ENCODE measurements at places on chromosomes 1 and 21.
A peak's percentile ranks its signal among the peaks of the same experiment; 100 is the strongest.

- DNase-seq: no peak
These were observed 12.0 kb upstream of the VAMP4 start for GRCh38 chr1:171753685-171754352.

- DNase-seq: no peak
These were observed 52.8 kb upstream of the SELENON start for GRCh38 chr1:25747046-25747719.

DNA sequence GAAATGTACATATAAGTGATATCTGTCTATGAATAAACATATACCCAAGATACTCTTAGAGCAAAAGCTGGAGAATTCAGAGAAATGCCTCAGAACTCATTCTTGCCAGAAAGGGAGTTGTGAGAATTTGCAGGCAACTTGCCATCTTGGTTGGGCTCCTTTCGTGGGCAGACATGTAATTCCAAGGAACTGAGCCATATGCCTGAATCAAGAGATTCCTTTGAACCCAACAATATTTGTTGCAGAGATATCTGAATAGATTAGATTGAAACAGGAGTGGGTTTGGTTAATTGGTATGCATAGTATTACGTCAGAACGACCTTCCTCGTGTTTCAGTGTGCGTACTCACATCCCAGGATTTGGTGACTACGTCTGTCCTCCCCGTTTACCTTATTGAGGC, 67.0 kb downstream of the TGFB2 start:
- DNase-seq: no peak

DNA sequence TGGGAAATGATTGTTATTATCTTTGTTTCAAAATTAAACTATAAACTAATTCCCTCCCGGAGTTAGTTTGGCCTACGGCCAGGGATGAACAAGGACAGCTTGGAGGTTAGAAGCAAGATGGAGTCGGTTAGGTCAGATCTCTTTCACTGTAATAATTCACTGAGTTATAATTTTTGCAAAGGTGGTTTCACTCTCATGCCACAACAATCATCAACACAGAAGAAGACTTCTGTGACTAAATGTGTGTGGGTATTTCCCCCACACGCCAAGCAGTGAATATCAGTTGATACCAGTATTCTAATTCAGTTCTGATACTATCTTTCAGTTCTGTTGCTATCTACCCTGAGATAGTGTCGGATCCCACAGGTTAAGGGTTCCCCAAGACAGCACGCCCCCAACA, 215.1 kb downstream of the S1PR1 start:
- DNase-seq: no peak

GRCh38 chr1:30187413-30188023, 535.9 kb downstream of the MATN1 start:
- no peak for DNase-seq

DNA sequence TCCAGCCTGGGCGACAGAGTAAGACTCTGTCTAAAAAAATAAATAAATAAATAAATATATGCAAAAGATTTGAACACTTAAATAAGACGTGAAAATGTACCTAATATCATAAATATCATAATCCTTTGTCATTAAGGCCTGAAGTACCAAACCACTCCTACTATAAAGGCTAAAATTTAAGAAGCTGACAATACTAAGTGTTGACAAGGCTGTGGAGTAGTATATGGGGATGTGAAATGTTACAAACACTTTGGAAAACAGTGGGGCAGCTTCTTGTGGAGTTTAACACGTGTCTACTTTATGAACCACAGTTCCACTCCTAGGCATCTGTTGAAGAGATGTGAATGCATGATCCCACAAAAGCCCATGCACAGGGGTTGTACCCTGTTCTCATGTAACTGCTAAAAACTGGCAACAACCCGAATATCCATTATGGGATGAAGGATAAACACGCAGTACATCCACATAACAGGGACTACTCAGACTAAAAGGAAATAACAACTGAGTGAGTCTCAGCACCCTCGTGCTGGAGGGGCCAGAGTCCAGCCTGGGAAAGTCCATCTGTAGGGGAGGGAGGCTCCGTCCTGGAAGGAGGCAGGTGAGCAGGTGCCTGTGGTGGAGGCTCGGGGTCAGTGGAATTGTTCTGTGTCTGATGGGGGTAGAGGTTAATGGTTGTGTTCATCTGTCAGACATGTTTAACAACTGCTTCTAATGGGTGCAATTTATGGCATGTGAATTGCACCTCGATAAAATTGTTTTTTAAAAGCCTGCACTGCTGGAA, 6.7 kb upstream of the SLC19A1 start:
- no peak for DNase-seq

GRCh38 chr1:26469558-26469957, 2.7 kb upstream of the HMGN2 start:
- DNase-seq: no peak

DNA sequence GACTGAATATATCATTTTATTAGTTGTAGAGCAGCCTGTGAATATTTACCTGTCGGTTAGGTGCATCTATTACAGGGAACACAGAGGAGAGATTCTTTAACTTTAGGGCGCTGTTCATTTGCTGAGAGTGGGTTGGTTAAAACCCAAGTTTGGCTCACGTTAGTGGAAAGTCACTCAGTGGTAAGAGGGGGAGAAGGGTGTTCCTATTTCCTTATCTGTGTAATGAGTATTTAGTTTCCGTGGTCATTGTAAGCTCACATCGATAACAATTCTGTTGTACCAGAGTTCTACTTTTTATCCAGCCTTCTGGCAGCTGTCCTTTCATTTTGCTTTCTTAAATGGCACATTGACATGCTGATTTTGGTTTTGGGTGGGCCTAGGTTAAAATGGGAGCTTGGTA, 773.2 kb upstream of the ADAMTS5 start:
- no peak for DNase-seq

DNA sequence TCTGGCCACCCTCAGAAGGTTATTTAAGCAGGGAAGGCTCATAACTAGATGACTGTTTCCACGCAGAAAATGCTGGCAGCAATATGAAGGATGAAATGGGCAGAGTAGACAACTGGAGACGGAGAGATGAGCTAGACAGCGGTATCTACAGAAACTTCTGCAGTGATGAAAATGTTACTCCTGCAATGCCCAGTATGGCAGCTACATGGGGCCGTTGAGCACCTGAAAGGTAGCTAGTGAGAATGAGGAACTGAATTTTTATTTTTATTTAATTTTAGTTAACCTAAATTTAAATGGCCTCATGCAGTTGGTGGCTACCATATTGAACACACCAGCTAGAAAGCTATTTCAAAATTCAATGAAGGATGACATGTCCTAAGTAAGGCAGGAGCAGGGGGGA, 27.3 kb downstream of the SIPA1L2 start:
- no peak for DNase-seq

GRCh38 chr1:96424877-96425276, 296.7 kb upstream of the PTBP2 start:
- DNase-seq: no peak

DNA sequence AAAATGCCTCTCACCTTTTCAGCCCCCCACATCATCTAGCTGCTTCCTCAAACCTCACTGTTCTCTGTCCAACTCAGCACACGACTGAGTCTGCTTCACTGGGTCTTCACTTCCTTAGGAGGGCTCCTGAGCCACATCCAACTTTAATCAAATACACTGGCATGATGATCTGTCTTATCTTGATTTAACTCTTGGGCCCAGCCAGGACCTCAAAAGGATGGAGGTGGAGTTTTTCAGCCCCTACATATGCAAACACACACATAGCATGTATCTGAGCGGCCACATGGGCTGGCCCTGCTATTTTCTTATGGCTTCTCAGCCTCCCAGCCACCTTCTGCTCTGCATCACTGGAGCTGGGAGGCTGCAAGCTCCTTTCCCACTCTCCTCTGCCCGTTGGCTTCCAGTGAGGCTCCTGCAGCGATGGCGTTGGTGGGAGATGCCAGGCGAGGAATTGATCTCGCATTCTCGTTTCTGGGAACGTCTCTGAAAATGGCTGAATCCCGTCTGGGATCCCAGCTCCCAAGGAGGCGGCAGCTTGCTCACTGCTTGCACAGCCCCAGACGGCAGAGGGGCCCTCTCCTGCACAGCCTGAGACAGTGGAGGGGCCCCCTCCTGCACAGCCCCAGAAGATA, 1.8 kb upstream of the PRXL2B start:
- DNase-seq: no peak

DNA sequence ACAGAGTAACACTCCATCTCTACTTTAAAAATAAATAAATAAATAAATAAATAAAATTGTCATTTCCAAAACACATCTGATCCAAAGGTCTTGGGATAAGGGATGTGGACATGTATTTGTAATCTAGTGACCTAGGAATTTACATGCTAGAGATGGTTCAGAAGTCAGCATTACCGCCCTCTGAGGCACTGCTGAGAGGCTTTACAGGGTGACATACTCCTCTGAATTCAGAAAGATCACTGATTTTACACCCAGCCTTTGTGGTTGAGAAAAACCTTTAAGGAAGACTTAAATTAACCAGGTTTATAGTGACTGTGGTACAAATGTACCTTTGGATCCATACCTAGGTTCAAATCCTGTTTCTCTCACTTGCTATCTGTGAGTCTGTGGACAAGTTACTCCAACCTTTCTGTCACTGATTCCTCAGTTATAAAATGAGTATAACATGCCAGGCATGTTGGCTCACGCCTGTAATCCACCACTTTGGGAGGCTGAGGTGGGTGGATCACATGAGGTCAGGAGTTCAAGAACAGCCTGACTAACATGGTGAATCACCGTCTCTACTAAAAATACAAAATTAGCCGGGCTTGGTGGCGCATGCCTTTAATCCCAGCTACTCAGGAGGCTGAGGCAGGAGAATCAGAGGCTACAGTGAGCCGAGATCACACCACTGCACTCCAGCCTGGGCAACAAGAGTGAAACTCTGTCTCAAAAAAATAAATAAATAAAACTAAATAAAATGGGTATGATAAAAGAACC, 20.1 kb downstream of the OSBPL9 start:
- DNase-seq: no peak

DNA sequence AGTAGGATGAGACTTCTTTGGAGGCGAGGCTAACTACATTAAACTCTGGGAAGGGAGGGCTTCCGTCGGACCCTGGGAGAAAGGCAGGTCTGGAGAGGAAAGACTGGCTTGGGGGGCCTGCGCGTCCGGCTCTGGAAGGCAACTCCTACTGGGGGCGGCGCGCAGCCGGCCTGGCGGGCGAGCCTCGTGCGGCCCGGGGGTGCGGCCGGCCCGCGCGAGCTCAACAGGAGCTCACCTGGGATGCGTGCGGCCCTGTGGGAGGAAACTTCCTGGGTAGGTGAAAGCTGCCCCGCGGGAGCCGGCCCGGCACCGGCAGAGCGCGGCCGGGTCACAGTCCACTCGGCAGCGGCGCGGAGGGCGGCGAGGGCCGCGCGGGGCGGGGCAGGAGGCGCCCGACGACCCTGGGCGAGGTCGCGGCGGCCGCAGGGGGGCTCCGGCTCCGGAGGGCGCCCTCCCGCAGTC, 449 bp downstream of the EPS15 start:
- DNase-seq: peak; percentile 13

GRCh38 chr1:71039661-71040262, 7.9 kb downstream of the PTGER3 start:
- no peak for DNase-seq

Data from KG1 (cell line).